CD4-positive, alpha-beta T cell (primary cell): ENCODE measurements at places on chromosomes 7 and 10. TPM values are rescaled to one million over a fixed set of nuclear protein-coding genes. Genes with fewer than 3 reads are reported as not detected.

DNA sequence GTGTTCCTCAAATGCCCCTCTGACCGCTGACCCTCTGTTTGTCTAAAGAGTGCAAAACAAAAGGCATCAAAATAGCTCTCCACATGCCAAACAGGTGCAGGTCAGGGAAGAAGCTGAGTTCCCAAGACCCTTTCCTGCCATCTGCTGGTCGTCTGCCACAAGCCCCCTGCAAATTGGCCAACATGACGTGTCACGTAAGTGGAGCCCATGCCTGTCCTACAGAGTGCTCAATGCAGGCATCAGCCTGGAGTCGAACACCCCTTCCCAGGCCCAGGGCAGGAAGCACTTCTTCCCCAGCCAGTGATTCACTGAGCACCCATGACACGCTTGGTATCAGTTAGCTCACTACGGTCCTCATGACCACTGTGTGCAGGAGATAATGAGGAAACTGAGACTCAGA is 14.1 kb downstream of the TMEM72 start:
- no peak for DNase-seq

DNA sequence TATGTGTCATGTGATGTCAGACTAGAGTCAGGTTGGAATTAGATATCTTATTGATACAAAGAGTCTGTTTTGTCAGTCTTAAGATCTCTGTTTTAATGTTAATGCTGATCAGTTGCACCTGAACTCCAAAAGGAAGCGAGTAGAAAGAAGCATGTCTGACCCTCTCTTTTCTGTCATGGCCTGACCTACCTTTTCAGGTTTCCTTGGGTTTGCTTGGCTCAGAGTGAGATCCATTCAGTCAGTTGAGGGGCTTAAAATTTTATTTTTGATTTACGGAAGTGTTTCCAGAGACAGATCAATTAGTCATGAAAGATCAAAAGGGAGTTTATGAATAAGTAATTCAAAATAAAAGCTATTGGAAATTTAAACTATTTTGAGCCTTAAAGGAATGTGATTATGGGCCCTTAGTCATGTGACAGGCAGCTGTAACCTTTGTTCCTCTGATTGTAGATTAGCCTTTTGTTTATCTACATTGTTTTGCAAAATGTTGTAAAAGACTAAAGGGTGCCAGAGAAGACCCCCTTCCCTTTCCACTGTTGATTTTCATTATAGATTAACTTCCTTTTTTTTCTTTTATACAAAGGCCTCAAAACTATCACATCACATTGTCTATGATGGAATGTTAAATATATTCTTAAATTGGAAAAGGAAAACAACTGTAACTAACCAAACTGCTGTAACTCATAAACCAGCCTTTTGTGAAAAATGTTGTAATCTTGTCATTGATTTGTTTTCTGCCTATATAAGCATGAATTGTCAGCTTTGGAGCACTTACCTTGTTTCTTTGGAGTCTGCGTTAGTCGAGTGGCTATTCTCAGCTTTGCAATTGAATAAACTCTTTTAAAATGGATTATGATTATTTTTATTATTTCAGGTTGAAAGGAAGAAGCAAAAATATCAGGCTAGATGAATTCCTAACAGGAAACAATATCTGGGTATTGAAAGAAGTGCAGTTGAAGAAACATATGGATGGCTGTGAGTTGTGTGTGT is 195.5 kb upstream of the MBL2 start:
- no peak for DNase-seq

DNA sequence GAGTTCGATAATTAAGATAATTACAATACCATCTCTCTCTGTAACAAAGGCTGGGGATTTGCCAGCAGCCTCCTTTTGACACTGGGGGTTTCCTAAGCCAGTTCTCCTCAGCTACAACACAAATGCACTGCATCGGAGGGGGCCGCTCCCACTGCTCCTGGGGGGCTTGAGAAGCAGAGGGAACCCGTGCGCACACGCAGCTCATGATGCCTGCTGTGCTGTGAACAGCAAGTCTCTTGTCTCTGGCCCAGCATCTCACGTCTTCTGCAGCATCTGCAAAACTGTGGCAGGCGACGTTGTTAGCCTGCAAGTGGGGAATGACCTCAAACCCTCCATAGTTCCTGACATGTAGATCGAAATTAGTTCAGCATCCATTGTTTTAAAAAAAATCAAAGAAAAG is 5.5 kb downstream of the VIPR2 start:
- no peak for DNase-seq

DNA sequence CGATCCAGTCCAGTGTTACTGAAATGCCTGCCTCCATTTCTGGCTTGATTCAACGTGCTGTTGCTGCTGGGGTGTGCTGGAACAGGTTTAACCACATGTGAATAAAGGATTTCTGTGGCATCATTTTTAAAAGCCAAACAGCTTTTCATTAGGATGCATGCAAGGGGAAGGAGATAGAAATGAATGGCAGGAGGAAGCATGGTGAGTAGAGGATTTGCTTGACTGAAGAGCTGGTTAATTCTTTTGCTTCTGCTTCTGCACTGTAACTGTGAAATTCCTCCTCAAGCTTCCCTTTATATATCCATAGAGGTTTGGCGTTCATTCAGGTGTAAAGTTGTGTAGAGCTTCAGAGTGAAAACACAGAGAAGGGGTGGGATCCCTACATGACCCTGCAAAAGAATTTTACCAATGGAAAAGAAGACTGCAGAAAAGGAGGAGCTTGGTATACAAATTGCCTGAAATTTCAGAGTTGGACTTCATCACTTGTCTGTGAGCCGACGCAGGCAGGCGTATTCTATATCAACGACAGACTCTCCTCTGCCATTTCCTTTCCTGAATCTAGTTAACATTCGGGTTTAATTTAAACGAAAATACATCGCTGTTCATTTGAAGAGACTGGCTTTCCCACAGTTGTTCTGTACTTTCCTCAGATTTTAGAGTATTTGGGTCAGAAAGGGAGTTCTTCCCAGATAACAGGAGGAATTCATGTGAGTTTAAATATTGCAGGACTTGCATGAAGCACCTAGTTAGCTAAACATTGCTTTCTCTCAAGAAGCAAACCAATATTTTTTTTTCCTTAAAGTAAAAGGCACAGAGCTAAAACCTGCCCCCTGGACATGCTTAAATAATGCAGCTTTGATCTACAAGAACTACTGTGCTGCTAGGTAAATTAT is at the start of gene SOSTDC1:
TSS of gene SOSTDC1 (minus strand) at position 270 of the 893 bp plus-strand sequence. CDS start at position 200, 70 bp downstream.
- no peak for DNase-seq

DNA sequence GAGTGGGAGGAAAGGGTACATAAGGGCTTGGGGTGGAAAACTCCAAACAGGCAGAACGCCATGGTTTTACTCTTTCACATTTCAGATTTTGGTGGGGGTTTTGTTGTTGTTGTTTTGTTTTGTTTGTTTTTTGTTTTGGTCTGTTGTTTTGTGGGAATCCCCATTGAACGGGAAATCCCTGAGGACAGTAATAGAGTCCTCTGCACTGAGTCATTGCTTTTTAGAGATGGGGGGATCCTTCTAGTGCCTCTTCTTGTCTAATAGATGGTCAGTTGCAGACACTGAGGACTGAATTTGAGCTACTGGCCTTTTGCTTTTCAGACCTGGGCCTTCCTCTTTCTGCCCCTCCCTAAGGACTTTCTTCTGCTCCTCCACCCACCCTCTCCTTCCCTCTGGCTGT is 20.0 kb downstream of the TRPV5 start:
- DNase-seq: no peak

- DNase-seq: no peak
Observed at GRCh38 chr7:117901089-117901797, 28.0 kb upstream of the CTTNBP2 start.

EGR2 gene
- 3.2 TPM for total RNA-seq

SLC13A1 gene
- total RNA-seq: not detected

EBLN1 gene
- total RNA-seq: not detected
